AG04450 (cell line): ENCODE measurements at places on chromosomes 5 and 9. TPM values are rescaled to one million over a fixed set of nuclear protein-coding genes. Genes with fewer than 3 reads are reported as not detected.

The KIF4B gene
- 0.02 TPM in 1 of 2 replicates, not detected in the other for polyA plus RNA-seq

- no peak for DNase-seq
Observed at GRCh38 chr5:173283318-173284288, 44.6 kb downstream of the STC2 start.

DNA sequence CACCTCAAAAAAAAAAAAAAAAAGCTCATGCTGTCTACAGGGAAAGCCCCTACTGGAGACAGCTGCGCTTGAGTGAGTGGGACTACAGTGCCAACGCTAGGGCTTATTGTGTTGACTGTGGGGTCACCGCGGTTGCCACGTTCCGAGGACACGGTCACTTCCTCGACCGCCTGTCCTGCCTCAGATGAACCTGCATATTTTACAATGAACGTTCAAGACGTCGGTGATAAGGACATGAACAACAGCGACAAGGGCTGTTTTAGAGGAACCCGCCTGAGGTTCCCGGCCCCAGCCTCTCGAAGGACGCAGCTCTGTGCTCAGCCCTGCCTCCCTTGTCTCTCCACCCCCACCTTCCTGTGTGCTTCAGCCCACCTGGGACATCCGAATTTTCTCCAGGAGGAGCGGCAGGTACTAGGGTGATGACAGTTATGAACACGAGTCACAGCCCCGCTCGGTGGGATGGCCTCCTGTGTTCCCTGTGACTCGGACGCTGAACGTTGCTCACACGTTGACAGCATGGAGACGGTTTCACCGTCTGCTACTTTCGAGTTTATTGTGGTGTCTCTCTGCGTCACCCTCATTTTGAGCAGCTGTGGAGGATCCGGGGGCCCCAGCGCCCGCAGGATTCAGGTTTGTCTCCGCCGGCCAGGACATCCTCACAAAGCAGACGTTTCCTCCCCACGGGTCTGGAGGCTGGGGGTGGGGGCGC lies 11.3 kb upstream of the DIPK1B start:
- DNase-seq = no peak

- DNase-seq = no peak
Observed at GRCh38 chr5:31119938-31120641, 73.4 kb upstream of the CDH6 start.

DNA sequence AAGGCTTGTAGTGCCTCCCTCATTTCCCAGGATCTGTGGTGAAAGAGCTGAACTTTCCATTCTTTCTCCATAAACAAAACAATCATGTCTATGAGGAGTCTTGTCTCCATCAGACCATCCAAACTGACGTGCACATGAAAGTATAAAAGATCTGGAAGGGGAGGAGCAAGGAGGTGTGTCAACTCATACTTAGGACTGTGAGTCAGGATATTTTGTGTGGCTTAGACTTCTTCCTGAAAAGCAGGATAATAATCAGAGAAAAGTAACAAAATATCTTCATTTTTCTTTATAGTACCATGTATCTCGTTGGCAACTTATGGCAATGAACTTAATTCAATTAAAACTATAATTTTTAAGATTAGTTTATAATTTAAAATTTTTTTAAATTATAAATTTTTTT lies 96.0 kb upstream of the PRRC1 start:
- no peak for DNase-seq
